ENCODE measurements at places on chromosomes 7 and 10.

- DNase-seq: no peak
These were observed 9.5 kb downstream of the POLD2 start for GRCh38 chr7:44113764-44114354.

DNA sequence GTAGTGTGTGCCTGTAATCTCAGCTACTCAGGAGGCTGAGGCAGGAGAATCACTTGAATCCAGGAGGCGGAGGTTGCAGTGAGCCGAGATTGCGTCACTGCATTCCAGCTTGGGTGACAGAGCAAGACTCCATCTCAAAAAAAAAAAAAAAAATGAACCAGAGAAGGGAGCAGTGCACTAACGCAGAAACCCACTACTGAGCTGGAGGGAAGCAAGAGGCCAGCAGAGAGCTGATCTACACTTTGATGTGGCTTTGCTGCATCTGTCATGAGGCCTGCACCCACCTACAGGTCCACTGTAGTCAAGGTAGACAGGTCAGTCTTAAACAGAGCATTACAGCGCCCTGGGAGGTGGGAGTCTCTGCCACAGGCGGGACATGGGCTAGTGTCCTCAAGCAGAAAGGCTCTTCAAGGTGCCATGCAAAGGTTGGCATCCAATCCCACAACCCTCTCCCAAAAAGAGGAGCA is 30.0 kb downstream of the MAT1A start:
- DNase-seq: no peak

DNA sequence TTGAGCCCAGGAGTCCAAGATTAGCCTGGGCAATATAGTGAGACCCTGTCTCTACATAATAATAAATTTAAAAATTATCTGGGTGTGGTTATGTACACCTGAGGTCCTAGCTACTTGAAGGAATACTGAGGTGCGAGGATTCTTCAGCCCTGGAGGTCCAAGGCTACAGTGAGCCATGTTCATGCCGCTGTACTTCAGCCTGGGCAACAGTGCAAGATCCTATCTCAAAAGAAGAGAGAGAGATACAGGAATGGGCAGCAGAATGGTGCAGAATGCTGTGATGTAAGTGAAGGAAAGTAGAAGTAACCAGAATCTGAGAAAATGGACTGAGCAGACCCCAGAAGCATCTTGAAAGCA is 62.7 kb upstream of the EXOC4 start:
- DNase-seq: no peak

DNA sequence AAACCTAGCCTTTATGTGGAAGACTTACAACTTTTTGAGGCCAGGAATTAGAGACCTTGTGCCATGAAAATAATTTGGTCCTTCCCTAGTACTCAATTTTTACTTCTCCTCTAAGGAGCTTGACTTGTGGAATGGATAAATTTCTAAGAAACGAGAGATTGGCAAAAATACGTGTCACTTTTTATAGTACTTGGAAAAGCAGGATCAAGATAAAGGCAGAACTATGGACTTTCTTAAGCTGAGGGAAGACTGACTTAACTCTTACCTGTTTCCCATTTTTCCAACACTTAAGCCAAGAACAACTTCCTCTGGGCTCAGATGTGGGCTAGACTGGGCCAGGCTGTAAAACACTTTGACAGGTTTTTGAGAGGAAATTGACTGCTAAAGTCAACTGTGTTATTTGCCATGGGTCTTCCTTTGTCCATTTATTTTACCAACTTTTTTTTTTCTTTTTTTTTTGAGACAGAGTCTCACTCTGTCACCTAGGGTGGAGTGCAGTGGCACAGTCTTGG is 2.0 kb upstream of the WBP1L start:
- DNase-seq: no peak

DNA sequence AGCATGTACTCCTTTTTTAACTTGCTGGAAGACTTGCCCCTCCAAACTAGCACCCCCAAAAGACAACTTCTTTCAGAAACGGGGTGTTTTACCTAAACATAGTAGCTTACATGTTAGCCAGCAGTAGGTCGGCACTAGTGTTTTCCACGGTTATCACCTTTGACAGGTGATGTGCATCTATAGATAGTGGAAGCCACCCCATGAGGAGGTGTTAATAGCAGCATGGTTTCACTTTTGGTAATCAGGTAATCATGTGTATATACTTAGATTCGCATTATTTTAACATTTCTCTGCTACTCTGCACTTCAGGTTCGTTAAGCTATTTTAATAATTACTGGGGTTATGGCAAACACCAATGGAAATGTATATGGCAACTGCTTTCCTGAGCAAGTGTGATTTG is 17.6 kb downstream of the SRI start:
- DNase-seq: no peak

DNA sequence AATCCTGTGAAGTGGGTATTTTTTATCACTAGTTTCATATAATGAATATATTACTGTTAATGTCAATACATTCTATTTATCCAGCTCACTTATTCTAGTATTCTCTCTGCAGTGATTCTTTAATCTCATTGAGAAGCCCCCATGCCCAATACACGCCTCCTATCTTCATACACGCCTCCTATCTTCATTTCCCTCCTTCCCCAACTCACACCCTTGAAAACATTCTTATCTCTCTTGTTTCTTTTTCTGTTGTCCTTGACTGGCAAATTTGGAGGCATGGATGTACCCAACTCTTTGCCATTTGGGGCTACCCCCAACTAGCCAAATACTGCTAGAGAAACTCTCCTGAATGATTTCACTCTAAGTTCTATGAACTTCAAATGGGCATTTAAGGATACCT is 40.5 kb downstream of the ST8SIA6 start:
- DNase-seq: no peak

GRCh38 chr7:152504367-152504766 is 68.6 kb upstream of the KMT2C start:
- no peak for DNase-seq

DNA sequence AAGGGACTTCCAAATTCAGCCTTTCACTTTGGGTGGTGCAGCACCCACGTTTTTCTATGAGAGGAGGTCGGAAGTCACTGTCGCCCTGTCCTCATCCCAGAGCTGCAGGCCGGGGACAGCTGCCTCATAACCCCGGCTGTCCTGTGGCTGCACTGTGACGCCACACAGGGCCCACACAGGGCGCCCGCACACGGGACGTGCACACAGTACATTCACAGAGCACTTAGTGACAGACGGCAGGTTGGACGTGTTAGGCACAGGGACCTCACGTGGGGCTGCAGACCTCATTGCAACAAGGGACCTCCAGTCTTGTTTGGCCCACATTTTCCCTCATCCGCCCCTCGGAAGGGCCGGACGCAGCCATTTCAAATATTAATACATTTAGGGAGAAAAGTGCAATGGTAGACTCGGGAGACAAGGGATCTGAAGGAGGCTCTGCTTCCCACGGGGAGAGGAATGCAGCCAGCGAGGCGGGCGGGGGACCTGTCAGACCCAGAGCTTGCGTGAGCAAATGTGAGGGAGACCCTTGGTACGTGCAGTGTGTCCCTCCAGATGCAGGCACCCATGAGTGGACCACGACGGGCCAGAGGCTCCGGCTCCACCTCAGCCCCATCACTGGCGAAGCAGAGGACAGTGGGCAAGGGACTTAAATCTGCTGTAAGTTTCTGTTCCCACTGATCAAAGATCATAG is 86.7 kb downstream of the VOPP1 start:
- DNase-seq: no peak

DNA sequence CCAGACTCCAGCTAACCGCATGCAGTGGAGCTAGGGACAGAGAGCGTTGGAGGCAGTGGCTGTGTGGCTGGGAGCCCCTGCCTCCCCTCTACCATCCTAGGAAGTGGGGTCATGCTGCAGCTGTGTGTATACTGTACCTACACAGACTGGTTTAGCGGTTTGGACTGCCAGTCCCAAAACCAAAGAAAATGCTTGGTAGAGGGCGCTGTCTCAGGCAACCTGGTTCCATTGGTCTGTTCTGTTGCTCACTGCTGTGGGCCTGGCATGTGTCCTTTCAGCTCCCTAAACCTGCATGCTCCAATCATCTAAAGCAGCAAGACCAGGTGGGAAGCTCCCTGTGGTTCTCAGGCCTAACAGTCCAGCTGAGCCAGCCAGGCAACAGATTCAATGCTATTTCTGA is 4.5 kb downstream of the RBP4 start:
- no peak for DNase-seq

DNA sequence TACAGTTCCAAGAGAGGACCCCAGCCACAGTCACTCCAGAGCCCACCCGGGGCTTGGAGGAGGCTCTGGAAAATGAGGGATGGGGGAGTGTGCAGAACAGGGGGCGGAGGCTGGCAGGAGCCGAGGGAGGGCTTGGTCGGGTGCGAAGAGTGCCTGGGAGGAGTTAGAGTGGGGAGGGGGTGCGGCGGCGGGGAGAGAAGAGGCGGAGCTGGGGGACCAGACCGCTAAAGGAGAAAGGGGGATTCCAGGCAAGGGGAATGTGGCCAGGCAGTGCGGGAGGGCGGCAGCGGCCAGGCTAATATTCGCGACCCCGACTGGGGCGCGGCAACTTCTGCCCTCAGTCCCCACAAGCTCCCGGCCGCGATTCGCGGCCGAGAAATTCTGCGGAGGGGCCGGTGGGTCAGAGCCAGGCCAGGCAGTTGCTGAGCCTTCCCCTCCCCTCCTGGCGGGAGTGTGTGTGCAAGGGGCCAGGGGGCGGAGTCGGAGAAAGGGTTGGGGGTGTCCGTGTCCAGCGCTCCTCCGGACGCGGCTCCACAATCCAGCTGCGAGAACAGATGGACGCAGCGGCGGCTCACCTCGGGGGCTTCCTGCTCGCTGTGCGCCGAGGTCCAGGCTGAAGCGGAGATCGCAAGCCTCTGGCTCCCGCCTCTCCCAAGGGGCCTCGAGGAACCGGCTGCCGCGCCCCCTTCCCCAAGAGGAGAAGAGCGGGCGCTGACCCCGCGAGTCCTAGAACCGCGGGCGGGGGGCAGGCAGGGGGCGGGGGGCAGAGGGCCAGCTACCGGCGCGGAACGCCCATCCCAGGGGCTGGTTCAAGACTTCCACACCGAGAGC is 612 bp upstream of the SLC18A3 start:
- DNase-seq: no peak

DNA sequence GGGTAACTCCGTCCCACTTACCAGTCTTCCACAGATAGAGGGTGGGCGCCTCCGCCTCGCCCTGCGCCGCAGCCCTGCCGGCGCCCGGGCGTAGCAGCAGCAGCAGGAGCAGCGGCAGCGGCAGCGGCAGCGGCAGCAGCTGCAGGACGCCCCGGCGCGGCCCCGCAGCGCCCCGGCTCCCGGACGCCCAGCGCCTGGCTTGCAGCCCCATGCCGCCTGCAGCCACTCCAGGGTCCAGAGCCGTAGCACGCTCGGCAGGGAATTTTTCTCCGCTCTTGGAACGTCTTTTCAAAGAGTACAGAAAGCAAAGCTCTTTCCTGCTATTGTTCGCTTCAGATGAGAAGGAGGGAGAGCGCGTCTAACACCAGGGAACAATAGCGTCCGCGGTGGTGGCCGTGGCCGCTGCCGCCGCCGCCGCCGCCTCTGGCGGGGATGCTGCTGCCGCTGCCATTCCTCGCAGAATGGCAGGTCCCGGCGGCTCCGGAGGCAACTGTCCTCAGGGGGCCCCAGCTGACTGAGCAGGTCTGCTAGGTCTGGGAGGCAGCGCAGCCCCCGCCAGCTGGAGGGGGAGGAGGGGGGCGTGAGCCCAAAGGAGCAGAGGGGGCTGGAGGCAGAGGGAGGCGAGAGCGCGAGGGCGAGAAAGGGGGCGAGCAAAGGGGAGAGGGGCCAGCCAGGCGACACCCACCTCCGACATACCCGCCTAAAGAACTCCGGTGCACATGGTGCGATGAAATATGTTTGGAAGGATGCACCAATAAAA is at the start of gene THSD7A:
Gene THSD7A, minus strand, starts transcription at position 463 of the 760 bp plus-strand sequence. Its CDS starts 252 bp downstream, at position 211.
- no peak for DNase-seq
